LHCN-M2 (cell line): ENCODE measurements at places on chromosomes 3 and 15. TPM values are rescaled to one million over a fixed set of nuclear protein-coding genes. Genes with fewer than 3 reads are reported as not detected.

- peak; percentile 96 for DNase-seq
Measured at GRCh38 chr3:55750525-55750924, 263.4 kb upstream of the WNT5A start.

DNA sequence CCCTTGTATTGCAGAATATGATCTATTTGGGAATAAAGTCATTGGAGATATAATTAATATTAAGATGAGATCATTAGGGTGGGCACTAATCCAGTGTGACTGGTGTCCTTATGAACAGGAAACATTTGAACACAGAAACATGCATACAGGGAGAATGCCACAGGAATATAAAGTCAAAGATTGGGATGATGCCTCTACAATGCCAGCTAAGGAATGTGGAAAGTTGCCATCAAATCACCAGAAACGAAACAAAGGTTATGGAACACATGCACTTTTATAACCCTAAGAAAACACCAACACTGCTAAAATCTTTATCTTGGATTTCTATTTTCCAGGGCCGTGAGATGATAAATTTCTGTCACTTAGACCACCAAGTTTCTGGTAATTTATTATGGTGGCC is 442.4 kb upstream of the BCHE start:
- DNase-seq, result no peak

ITIH1 gene
- not detected in 2 replicates for total RNA-seq

CCR3 gene
- not detected in 2 replicates for total RNA-seq

- DNase-seq, result no peak
Measured at GRCh38 chr3:112874725-112875124, 28.1 kb upstream of the CD200R1L start.

DNA sequence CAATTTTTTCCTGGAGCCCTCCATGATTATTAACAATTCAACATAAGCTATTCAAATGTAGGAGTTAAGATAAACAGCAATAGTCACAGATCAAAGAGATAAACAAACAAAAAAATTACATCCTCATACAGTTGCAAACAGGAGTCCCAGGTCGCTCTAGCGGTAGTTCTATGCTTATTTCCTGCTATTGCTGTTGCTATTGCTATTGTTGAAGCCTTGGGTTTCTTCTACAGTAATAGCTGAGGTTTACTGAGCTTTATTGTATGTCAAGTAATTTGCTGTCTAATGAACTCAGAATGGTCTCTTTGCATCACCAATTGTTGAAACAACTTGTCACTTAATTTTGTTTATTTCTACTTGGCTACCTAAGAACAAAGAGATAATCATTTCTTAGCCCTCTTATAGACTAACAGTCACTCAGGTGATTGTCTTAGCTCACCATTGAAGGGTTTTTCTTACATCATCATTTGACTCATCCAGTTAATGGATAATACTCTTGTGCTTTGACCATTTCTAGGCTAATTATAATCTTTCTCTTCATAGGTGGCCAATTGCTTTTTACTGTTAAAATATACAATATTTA is 654.6 kb downstream of the MECOM start:
- no peak for DNase-seq

HRG gene
- total RNA-seq, result 0.06 TPM in 1 of 2 replicates, not detected in the other

DNA sequence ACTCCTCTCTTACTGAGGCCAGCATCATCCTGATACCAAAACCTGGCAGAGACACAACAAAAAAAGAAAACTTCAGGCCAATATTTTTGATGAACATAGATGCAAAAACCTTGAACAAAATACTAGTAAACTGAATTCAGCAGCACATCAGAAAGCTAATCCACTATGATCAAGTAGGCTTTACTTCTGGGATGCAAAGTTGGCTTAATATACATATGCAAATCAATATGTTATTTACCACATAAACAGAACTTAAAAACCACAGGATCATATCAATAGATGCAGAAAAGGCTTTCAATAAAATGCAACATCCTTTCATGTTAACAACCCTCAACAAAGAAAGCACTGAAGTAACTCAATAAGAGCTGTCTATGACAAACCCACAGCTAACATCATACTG is 414.5 kb upstream of the MCTP2 start:
- no peak for DNase-seq

DNA sequence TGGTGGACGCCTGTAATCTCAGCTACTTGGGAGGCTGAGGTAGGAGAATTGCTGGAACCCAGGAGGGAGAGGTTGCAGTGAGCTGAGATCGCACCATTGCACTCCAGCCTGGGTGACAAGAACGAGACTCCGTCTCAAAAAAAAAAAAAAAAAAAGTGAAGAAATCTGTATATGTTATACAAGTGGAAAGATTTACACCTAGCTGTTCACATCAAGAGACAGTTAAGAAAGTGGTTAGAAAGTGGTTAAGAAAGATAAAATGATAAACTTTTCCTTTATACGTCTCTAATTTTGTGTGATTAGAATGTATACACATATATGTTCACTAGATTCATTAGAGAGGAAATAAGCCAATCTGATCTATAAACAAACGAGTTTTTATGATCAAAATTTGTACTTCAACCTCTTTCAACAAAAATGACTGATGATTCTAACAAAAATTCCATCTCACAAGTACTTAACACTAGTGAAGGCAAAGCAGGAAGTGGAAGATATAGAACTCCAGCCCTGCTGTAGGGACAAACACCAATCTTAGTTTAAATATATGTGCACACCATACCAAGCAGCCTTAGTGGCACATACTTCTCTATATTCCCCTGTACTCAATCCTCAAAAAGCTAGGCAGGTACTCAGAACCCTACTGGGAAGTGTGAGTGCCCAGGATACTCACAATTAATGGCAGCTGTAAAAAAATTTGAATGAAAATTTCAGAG is 51.2 kb downstream of the RAF1 start:
- no peak for DNase-seq

- DNase-seq, result no peak
Measured at GRCh38 chr15:40160021-40160420, 848 bp upstream of the BUB1B start.

ABI3BP gene
- 20.5 and 31.9 TPM in 2 replicates for total RNA-seq

IL5RA gene
- not detected in 2 replicates for total RNA-seq

GRCh38 chr3:156356537-156357363 is 198.2 kb downstream of the SSR3 start:
- DNase-seq, result no peak

DNA sequence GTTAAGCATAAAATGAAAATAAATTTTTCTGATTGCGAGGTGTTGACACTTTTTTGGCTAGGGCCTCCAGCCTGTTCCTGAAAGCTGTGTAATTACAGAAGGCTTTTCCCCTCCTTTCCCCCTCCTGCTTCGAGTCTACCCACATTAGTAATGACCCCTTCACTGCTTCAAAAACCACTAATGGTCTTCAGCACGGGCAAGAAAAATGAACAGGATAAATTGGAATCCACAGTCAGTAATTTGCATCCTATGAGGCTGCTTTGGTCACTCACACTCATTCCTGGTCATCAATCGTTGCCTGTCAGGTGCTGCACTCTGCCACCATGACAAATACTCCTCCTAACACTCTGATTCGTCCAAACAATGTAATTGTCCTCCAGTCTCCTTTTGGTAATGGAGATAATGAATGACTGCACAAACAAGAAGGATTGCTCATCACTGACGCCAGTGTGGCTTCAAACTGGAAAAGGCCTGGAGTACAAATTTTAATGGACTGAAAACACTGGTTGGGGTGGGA is 148.6 kb downstream of the MEIS2 start:
- peak; percentile 86 for DNase-seq

NR1D2 gene
- total RNA-seq, result 10.4 and 13.7 TPM in 2 replicates

- no peak for DNase-seq
Measured at GRCh38 chr15:42786978-42787377, 50.0 kb upstream of the CDAN1 start.

DPPA2 gene
- total RNA-seq, result not detected in 2 replicates

PLA2G4B gene
- 1.2 and 1.3 TPM in 2 replicates for total RNA-seq

GRCh38 chr15:101459579-101460300 is 29.8 kb downstream of the PCSK6 start:
- DNase-seq, result no peak

PCCB gene
- 39.4 and 45.0 TPM in 2 replicates for total RNA-seq

- peak; percentile 82 for DNase-seq
Measured at GRCh38 chr3:11185564-11186317, 31.4 kb downstream of the HRH1 start.

KIF7 gene
- total RNA-seq, result 11.1 and 14.1 TPM in 2 replicates

DNA sequence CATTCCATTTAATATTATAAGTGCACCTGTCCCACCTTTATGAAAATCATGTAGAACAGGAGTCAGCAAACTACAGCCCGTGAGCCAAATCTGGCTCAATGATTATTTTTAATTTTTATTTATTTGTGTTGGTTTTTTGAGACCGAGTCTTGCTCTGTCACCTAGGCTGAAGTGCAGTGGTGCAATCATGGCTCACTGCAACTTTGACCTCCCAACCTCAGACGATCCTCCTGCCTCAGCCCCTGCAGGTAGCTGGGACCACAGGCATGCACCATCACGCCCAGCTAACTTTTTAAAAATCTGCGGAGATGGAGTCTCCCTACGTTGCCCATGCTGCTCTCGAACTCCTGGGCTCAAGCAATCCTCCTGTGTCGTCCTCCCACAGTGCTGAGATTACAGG is 42.0 kb downstream of the MYO1E start:
- no peak for DNase-seq

- DNase-seq, result no peak
Measured at GRCh38 chr15:94353488-94353820, 122.1 kb downstream of the MCTP2 start.

GHSR gene
- total RNA-seq, result not detected in 2 replicates

DNA sequence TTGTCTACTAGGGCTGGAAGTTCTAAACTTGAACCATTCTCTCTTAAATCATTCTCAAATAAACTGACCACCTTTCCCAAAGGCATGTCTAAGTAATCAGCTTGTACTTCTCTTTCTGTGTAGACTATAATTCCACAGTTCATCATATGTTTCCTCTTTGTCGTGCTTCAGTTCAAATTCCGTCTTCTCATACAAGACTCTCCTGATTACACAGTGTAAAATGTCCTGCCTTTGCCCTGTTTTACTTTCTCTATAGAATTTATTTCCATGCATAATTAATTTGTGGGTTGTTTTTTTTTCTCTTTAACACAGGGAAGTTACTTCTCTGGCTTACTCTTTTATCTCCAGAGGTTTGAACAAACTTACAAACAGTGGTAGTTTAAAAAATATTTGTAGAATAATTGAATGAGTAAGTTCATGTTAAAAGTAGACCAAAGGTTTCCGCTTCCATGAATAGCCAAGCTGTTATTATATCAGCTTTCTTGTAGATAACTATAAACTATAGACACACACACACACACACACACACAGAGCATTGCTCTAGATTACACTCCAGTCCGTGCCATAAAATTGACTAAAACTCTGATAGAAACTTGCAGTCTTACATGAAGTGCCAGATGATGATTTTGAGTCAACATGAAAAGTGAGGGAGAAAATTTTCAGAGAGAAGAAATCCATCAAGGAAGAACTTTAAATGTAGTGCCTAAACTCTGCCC is 119.0 kb downstream of the SUCNR1 start:
- no peak for DNase-seq

GRCh38 chr3:12461097-12461649 is 23.1 kb upstream of the TSEN2 start:
- DNase-seq, result no peak

DNA sequence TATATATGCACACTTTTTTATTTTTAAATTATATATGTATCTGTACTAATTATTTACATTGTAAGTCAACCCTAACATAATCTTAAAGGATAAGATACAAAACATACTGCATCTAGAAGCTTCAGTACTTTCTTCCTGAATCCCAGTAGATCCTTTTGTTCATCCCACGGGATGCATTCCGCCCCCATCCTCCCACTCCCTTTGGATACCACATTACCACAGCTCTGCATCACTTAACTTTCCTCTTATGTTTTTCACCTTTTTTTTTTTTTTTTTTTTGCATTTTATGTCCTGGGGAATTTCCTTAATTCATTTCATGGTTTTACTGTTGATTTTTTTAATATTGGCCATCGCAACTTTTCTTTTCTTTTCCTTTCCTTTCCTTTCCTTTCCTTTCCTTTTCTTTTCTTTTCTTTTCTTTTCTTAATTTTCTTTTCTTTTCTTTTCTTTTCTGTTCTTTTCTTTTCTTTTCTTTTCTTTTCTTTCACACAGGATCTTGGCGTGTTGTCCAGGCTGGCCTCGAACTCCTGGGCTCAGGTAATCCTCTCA is 3.0 kb downstream of the OPA1 start:
- no peak for DNase-seq

DNA sequence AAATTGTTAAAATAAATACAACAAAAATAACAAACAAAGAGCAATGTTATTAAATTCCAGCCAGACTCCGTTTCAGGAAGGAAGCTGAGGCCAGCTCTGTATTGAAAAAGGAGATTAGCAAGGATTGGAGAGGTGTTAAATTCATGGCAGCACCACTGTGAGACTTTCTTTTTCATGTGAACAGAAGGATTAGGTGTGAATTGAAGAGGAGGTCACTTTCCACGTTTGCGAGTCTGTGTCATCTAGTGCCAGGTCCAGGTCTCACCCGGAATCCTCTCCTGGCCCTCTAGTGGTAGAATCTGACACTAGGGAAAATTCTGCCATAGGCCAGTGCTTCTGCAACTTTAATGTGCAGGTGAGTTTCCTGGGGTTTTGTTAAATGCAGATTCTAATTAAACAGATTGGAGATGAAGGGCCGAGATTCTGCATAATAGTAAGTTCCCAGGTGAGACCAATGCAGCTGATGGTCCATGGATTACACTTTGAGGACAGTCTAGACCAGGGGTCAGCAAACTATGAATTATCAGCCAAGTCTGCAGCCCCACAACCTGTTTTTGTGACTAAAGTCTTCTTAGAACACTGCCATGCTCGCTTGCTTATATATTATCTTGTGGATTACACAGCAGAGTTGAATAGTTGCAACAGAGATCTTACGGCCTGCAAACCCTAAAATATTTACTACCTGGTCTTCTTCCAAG is 9.2 kb upstream of the SLC6A1 start:
- DNase-seq, result peak; percentile 29

TGM5 gene
- 0.64 TPM in 1 of 2 replicates, not detected in the other for total RNA-seq

DNA sequence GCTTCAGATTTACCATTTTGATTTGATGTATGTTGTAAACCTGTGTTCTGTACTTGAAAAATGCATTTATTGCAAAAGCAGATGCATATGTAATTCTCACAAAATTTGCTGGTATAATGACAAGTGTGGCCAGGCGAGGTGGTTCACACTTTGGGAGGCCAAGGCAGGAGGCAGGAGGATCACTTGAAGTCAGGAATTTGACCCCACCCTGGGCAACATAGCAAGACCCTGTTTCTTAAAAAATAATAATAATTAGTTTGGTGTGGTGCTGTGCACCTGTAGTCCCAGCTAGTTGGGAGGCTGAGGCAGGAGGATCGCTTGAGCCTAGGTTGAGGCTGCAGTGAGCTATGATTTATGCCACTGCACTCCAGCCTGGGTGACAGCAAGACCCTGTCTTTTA is 4.7 kb upstream of the HYKK start:
- DNase-seq, result no peak

DNA sequence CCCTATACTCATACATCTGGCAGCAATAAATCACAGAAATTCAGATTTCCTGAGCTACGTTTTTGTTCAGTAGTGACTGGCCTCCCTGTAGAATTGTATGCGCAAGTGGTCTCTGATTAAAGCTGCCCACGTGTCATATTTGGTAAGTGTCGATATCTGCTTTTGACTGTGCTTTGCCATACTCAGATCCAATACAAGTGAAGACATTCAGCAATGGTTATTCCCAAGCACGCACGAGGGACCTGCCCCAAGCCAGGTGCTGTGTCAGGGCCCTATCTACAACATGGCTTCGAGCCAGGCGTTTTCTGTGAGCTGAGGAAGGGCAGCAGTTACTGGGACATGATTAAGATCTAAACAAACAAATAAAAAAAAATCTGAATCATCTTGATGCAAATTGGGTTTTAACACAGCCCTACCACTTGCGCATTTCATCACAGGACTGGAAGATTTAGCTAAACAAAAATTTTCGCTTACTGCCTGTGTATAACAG is 47.2 kb upstream of the ICE2 start:
- DNase-seq, result peak; percentile 19

GRCh38 chr15:78010067-78010466 is 67.4 kb downstream of the TBC1D2B start:
- DNase-seq, result no peak
